Activated T-cell treated with anti-CD3 and anti-CD28 coated beads, Interleukin-2, amount 50 U/mL, for 72 hours (primary cell): ENCODE measurements at places on chromosomes 2 and 18.

GRCh38 chr2:217604527-217605194 lies 398.1 kb downstream of the TNS1 start:
- DNase-seq, result no peak

- no peak for DNase-seq
Observed at GRCh38 chr18:42392416-42392815, 437.4 kb downstream of the PIK3C3 start.

DNA sequence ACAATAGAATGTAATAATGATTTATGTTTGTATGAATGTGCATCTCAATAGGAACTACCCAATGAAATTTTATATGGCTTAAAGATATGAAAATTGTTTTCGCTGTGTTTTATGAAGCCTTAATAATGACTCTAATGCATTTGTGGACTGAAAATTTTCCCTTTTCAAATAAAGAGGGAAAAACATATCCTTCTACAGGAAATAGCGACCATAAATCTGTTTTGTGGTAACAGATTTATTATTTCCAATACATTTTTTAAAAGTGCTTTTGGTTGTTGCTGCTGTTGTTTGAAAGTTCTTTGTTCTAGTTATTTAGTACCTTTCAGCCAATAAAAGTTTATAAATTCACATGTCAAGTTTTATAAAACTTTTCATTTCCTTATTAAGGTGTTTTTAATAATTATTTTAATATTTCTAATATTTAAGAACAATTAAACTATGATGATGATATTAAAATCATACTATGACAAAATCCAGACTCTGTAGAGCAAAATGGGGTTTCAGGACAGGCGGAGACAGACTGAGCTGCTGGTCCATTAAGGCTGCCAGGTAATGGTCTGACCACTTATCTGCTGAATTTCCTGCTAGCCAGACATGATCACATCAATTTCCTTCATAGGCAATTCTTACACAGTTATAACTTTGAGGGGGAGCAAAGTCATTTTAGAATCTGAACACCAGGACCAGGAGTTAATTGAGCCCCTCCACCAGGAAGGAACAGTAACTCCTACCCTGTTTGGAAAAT lies 65.7 kb upstream of the NEUROD1 start:
- DNase-seq, result no peak

- no peak for DNase-seq
Observed at GRCh38 chr2:83022631-83023210, 1436.4 kb downstream of the SUCLG1 start.
